WERI-Rb-1 (cell line): ENCODE measurements at places on chromosomes 1 and 21.

GRCh38 chr1:36540056-36540455 is 57.3 kb upstream of the CSF3R start:
- DNase-seq, result no peak

DNA sequence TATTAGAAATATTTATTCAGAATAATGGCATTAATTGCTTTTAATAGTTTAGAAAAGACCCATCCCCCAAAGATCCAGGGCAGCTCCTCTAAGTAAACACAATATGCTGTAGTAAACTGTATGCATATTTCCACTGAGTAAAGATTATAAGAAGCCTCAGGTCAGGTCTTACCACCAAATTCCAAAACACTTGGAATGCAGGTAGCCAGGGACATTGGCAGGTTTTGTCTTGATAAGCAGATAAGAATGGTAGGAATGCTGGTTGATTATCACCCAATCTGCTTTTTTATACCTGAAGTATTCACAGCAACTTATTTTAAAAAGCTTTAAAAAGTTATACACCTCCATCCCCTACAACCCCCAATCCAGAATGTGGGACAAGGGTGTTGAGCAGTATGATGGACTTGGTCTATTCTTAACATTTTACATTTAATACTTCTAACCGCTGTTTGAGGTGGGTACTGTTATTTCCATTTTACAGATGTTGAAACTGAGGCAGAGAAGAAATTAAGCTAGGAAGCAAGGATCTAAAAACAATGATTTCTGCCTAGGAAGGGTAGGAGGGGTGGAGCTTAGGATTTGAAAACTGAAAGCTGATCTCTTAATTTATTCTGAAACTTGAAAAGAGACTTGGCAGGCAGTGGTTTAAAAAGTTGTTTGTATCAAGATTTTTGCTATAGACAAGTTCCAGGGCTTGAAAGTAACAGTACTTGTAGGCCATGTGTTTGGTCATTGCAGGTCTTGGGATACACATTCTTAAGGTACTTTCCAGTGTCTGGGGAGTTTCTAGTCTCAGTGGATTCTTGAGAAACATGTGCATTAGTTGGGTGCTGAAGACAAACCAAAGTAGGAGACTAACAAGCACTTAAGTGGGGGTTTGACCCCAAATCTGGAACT is 15.6 kb upstream of the THEM4 start:
- DNase-seq, result no peak

- no peak for DNase-seq
These were observed 3.8 kb downstream of the TMEM167B start for GRCh38 chr1:109094377-109094803.

DNA sequence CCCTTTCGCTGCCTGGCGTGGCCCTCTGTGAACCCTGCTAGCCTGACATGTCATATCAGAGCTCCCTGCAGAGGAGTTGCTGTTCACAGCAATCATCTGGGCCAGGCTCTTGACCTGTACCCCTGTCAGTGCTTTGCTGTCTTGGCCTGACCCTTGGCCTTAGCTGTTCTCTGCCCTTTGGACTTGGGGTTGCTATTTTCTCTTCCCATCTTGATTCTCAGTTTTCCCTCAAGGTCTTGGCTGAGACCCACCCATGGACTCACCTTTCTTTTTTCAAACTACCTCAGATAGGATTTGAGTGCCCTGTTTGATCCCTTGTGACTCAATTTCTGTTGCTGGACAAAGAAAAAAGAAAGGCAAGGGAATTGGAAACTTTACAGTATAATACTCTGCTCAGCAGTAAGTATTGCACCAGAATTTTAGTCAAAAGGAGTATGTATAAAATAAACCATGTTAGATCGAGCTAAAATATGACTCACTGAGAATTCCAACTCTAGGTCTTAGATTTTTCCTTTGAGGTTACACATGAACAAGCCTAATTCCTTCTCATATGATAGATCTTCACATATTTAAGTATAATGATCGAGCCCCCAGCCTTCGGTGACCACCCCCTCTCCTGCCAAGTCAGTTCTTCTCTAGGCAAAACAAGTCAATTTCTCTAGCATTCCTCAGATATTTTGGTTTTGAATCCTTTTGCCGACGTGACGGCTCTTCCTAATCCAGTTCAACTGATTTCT is 110.5 kb downstream of the NGF start:
- no peak for DNase-seq

- no peak for DNase-seq
These were observed 10.9 kb downstream of the GAS5 start for GRCh38 chr1:173856903-173857302.

DNA sequence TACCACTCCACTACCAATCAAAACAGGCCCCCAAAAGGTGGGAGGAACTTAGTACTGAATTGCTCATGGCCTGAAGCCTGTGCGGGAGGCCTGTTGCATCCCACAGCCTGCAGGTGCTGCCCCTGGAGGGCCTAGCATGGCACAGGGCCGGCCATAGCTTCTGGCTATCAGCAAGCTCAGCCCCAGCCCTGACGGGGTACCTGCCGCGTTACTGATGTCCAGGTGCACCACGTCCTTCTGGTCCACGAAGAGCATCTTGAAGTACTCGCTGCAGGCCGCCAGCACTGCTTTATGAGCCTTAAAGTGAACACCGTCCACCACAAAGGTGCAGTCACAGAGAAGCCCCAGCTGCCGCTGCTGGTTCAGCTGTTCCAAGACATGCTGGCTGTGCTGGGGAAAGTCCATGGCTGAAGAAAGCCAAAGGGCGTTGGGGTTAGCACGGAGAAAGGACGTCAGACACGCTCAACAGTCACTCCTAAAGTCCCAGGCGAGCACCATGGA is 27.8 kb downstream of the ZBTB17 start:
- DNase-seq, result no peak

- DNase-seq, result no peak
These were observed 21.9 kb upstream of the ARF1 start for GRCh38 chr1:228060458-228061190.

- peak; percentile 86 for DNase-seq
These were observed 19.9 kb downstream of the ATP8B2 start for GRCh38 chr1:154344977-154345837.

DNA sequence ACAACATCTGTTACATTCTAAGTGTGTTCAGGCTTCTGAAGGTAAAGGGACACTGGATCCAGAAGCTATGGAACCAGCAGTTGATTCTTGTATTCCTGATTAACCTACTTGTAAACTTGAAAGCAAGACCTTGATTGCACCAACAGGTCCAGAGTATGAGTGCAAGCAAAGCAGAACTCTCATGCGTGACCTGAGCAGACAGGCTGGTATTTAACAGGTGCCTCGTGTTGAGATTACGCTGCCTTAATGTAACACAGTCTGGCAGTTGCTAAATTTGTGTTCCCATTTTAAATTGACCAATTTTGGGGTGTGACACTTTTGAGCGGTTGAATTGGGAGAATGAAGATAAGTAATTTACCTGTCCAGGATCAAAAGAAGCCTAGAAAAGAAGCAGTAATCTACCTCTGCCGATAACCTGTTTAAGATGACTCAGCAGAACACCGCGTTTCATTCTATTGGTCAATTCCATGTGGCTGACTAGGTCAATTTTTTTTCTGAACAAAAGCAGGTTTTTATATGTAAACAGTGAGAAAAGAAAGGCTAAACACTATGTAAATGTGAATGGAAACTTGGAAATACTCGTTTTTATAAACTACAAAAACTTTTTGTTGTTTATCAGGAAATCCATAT is 147.6 kb downstream of the DYRK1A start:
- DNase-seq, result no peak

GRCh38 chr1:156676820-156677615 is at the start of gene NES:
TSS of gene NES (minus strand) at chr1:156677407. CDS start at chr1:156677264, 143 bp downstream.
- DNase-seq, result peak; percentile 87

DNA sequence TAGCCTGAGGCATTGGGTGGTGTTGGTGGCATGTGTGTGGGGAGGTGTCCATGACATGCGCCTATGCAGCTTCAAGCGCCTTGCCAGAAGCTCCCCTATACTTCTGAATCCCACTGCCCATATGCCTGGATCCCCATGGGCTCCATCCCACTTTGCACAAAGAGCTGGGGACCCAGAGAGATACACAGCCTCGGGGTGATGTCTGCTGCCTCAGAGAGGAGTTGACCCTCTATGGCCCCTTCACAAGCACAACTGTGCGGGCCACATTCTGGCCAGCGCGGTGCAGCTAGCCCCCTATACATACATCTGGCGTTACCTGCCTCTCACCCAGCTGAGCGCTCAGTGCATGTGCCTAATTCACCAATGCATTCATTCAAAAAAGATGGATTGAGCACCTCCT is 9.6 kb upstream of the PTPRF start:
- no peak for DNase-seq

DNA sequence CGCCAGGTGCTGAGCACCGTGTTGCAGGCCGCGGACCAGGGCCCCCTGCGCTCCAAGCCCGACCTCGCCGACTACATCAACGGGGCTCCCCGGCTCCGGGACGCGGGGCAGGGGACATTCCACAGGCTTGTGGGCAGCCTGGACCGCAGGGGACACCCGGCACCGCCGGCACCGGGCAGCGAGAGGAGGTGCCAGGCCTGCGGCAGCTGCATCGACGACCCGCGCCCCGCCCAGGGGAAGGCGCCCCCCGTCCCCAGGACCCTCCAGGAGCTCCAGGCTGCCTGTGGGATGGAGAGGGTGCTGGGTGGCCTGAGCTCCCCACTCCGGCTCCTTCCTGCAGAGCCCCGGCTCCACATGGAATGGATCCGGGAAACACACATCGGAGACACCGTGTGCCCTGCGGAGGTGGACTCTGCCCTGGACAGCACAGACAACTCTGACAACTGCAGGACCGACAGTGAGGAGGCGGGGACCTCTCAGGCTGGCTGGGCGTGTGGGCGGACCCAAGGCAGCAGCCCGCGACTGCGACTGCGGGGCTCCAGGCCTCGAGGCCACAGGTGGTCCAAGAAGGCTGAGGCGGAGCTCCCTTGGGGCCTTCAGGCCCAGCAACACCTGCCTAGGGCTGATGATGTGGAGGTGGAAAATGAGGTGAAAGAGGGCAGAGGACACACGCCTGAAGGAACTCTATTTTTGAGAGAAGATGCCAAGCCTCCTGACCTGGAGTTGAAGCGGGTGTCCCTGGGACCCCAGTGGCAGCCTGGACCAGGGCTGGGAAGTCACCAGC is 22.8 kb downstream of the KIAA1614 start:
- DNase-seq, result no peak

DNA sequence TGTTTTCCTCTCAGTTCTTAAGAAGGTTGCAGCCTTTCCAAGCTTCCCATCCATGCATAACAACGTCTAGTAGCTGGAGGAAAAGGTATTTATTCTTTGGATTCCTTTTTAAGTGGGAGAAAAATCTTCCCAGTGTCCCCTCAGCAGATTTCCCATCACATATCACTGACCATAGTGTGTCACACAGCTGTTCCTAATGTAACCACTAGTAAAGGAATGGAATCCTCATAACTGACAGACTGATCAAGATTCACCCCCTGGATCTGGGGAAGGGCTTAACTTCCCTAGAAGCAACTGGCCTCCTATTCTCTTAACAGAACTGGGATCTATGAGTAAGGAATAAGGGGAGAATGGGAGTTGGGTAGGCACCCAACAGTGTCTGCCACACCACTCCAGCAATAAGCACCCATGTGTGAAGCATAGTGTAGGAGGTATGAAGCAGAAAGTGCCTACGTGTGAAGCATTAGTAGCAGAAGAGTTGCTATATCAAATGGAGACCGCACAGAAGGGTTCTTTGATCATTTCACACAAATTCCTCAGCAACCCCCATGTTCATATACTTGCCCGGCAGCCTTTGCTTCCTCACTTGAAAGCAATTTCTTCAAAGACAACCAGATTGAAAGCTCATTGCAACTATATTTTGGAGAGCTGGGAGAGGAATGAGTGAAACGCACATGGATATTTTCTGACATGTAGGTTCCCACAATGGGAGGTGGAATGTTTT is 28.2 kb upstream of the DNAH14 start:
- DNase-seq, result no peak

DNA sequence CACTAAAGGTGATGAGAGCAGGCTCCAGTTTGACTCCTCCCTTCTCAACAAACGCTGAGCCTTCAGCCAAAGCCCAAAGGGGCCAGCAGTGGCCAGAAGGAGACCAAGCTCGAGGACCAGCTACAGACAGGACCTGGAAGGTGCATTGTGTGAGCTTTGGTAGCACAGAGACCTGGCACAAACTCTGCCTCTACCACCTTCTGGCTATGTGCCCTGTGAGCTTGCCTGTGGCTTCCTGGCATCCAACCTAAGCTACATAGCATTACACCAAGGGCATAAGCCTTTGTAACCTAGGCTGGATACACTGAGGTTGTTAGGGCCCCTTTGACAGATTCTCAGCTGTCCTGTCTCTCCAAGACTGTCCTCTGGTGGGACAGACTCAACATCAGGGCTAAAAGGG is 6.6 kb upstream of the VWA5B1 start:
- no peak for DNase-seq

GRCh38 chr1:9351654-9352271 is 59.1 kb downstream of the SPSB1 start:
- no peak for DNase-seq

DNA sequence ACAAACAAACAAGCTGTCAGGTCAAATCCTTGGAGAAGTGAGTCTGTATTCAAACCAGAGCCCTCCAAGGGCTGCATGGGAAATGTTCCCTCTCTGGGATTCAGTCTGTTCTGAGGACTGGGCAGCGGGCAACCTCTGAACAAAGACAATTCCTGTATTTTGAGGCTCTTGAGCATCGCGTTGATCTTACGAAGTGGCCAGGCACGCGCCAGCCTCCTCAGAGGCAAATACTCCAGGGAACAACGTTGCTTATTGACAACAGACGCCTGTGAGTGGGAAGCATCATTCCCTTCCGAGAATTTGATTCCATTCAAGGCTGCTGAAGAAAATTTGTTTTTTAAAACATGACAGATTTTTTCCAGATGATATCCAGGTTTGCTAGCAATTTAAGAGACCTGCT is 20.0 kb upstream of the TACSTD2 start:
- no peak for DNase-seq

DNA sequence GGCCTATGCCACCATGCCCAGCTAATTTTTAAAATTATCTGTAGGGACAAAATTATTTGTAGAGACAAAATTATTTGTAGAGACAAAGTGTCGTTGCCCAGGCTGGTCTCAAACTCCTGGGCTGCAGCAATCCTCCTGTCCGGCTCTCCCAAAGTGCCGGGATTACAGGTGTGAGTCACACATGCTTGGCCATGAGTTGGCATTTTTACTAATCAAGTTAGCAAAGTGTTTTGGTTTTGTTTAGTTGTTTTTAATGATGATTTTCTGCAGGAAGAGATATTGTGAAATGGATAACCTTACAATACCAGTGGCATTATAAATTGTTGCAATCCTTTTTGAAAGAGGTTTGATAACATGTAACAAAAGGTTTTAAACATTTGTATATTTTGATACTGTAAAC is 65.3 kb upstream of the MAGI3 start:
- DNase-seq, result no peak
